ENCODE measurements at places on chromosomes 11 and 22.

DNA sequence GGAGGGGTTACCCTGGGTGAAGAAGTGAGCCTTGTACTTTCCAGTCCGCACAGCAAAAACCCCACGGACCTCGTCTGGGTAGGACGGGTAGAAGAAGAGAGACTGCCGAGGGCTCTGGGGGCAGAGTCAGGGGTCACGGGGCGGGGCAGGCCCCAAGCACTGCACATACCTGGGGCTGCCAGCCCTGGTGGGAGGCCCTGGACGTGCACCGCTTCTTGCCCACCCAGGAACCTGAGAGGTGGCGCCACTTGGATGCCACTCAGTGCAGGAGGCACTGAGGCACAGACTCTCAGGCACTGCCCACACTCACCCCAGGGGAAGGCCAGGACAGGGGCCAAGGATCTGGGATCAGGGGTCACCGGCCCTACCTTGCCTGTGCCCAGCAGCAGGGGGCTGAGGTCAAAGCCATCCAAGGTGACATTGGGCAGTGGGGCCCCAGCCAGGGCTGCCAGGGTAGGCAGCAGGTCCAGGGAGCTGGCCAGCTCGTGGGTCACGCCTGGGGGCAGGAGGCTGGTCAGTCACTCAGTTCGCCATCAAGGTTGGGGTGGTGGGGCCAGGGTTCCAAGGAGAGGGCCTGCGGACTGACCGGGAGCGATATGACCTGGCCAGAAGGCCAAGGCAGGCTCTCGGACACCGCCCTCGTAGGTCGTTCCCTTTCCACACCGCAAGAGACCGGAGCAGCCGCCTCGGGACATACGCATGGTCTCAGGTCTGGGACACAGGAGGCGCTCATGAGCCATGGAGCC lies 2.2 kb downstream of the ARSA start:
- DNase-seq, result no peak

- no peak for DNase-seq
These were observed 30.6 kb downstream of the ARVCF start for GRCh38 chr22:19986011-19986409.

DNA sequence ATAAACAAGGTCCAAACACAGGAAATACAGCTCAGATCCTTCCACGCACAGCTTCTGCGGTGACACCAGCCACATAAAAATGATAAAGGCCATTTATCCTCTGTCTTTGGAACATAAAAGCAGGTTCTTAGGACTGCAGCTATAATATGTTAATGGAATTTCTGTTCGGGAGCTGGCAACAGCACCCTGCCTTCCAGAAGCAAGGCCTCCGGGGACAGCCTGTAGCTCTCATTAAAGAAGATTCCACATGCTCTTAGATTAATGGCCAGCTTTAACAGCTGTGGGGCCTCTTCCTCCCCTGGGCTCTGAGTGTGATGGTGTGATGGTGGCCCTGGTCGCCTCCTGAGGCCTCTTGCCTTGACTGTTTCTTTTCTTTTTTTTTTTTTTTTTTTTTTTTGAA lies 137.3 kb downstream of the CACNA1I start:
- DNase-seq, result no peak

- no peak for DNase-seq
These were observed 1.8 kb downstream of the BET1L start for GRCh38 chr11:205221-206001.

- no peak for DNase-seq
These were observed 23.7 kb upstream of the CBX7 start for GRCh38 chr22:39176143-39176713.

DNA sequence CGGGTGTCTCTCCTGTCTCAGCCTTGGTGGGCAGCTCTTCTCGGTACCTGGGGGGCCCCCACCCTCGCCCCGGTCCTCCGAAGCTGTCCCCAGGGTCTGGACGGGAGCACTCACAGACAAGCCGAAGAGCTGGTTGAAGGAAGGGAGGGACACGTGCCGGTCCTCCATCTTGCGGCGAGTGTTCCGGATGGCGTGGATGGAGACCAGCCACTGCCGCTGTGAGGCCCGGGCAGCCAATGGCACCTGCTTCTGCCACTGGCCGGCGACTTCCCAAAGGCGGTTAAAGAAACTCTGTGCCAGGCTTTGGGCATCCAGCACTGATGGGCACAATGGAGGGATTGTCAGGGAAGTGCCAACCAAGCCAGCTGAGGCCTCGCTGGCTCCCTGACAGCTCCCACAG lies 18.7 kb downstream of the PPM1F start:
- DNase-seq, result no peak

DNA sequence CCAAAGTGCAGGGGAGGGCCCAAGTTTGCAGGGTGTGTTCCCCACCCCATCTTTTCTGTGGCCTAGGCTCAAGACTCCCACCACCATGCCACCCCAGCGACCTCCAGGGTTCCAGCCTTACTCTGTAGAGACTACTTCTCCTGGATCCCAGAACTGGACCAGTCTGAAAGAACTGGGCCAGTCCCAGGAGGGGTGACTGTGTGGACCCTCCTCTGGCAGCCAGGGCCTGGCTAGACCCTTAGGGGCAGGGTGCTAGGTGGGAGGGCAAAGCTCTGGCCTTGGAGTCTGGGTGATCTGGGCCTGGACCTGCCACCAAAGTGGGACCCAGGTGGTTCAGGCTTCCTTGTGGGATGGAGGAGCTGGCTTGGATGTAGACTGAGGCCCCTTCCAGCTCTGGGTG lies 41.8 kb upstream of the ACCSL start:
- DNase-seq, result no peak

- no peak for DNase-seq
These were observed 629 bp downstream of the ATP5MG start for GRCh38 chr11:118401880-118402590.

- no peak for DNase-seq
These were observed 81.6 kb downstream of the GALNT18 start for GRCh38 chr11:11540157-11540556.

DNA sequence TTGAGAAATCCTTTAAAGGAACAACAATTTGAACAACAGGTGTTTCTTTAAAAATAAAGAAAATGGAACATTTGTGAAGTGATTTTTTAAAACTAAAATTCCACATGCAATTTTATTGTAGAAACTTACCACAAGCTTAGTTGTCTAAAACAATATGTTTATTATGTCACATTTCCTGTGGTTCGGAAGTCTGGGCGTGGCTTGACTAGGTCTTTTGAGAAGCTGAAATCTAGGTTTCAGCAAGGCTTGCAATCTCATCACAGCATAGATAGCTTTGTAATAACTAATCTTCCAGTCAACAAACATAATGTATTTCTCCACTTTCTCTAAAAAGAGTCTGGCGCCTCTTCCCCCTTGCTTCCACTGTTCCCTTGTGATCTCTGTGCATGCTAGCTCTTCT lies 27.0 kb downstream of the MS4A6A start:
- no peak for DNase-seq

DNA sequence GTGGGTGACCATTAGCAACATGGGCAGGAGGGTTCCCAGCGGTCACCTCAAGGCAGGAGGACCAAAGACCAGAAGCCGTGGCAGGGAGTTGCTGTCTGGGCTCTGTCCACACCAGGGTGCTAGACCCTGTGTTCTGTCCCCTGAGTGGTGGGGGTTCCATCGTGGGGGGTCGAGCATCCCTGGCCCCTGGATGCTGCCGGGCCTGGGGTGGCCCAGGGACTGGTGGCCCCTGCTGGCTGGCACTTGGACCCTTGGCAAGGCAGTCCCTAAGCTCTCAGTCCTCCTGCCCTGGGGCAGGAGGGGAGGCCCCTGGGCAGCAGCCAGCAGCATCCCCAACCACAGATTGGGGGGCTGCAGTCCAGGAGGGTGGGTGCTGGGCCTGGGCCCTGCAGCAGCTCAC lies 13.4 kb upstream of the ARHGAP8 start:
- DNase-seq, result no peak

DNA sequence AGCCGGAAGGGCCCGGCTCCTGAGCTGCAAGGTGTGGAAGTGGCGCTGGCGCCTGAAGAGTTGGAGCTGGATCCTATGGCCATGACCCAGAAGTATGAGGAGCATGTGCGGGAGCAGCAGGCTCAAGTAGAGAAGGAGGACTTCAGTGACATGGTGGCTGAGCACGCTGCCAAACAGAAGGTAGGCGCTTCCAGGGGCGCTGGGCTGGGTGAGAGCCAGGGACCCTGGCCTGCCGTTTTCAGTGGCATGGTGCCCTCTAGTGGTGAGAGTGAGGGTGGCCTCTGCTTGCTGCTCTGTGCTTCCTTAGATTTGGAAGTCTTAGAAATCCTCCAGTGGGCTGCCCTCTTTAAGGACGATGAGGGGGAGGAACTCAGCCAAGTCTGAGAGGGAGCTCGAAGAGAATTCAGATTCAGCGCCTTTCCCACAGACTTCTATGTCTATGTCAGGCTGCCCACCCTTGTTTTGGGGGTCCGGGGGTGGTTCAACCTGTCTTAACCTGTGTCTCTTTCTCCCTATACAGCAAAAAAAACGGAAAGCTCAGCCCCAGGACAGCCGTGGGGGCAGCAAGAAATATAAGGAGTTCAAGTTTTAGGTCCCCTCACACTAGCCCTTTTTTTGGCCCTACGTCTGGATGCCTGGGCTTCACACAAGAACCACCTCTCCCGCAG lies 1.8 kb upstream of the PACS1 start:
- peak; percentile 3 for DNase-seq

GRCh38 chr11:2002042-2002776 lies 4.6 kb upstream of the H19 start:
- DNase-seq, result no peak

- no peak for DNase-seq
These were observed 69.1 kb downstream of the CTTN start for GRCh38 chr11:70467201-70468085.

- DNase-seq, result peak; percentile 11
These were observed 13.5 kb downstream of the PGA5 start for GRCh38 chr11:61254403-61255025.

GRCh38 chr11:62393061-62393611 lies 25.7 kb upstream of the SCGB1A1 start:
- DNase-seq, result no peak

DNA sequence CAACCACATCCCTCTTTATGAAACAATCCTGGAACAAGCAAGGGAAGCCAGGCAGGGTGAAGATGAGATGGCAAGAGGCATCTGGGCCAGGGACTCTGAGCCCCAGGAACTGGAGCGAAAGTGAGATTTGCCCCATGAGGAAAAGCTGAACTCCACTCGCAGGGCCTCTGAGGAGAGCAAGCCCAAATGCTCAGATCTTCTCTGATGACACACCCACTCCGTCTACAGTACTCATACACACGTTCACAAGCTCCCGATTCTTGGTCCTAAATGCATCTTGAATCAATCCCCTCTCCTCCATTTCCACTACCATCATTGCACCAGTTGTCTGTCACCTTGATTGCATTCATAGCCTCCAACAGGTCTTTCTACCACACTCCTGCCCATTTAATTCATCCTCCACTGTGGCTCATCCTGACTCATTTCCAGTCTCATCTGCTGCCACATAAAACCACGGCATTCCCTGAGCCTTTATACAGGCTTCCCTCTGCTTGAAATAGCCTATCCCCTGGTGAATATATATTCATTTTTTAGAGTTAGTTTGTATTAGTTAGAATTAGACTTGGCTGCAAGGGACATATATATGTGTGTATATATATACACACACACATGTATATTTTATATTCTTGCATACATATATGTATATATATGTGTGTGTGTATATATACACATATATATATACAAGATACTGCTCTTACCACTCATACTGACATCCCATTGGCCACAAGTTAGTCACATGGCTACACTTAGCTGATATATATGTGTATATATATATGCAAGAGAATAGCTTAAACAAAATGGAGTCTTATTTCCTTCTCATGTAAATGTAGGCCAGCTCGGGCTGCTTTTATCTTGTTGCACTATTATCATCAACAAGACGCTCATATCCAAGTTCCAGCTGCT lies 1.4 kb upstream of the APOA5 start:
- DNase-seq, result no peak

DNA sequence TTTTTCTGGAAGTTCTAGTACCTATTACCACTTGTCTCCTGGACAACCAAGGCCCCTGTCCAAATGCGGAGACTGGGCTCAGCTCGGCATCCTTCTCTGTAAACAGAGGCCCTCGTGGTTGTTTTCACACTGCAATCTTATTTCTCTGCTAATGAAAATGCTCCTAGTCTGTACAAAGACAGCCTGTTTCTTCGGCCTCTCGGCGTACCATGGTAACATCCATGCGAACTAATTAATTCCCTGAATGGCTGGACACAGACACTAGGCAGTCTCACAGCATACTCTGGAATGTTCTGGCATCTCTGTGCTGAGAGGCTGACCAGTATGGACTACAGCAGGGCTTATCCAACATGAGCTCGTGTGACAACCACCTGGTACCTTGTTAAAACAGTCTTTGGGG lies 5.7 kb downstream of the POLR3H start:
- no peak for DNase-seq

- DNase-seq, result no peak
These were observed 235.4 kb upstream of the SESN3 start for GRCh38 chr11:95466416-95466815.

GRCh38 chr11:68189082-68189481 lies 24.0 kb downstream of the KMT5B start:
- no peak for DNase-seq

DNA sequence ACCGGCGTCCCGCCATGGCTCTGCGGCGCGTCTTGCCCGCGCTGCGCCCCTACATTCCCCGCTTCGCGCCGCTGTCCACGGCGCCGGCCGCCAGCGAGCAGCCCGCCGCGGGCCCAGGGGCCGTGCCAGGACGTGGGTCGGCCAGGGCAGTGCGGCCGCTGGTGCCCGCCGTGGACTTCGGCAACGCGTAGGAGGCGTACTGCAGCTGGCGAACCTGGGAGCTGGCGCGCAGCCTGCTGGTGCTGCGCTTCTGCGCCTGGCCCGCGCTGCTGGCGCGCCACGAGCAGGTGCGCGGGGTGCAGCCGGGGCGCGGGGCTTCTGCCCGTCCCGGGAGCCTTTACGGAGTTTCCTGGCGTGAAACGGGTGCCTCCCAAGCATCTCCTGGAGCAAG lies 20.1 kb downstream of the DGCR6L start:
- no peak for DNase-seq

- no peak for DNase-seq
These were observed 40.2 kb downstream of the MICAL3 start for GRCh38 chr22:17984114-17984513.

- no peak for DNase-seq
These were observed 1.7 kb downstream of the SAMM50 start for GRCh38 chr22:43956805-43957463.

DNA sequence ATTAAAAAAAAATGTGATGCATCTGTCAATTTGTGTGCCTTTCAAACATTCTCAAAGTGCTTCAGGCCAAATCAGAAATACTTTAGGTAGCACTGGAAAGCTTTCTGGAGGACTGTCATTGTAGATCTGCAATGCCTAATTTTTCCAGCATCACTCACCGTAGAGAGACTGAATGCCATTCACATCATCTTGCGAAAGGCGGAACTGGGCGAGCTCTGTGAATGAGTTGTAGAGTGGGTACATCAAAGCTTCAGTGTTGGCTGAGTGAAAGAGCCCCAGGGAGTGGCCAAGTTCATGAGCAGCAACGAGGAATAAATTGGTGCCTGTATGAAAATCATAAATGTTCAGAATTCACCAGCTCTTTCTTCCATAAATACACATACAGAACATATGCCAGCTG lies 4.0 kb downstream of the MMP10 start:
- DNase-seq, result no peak

DNA sequence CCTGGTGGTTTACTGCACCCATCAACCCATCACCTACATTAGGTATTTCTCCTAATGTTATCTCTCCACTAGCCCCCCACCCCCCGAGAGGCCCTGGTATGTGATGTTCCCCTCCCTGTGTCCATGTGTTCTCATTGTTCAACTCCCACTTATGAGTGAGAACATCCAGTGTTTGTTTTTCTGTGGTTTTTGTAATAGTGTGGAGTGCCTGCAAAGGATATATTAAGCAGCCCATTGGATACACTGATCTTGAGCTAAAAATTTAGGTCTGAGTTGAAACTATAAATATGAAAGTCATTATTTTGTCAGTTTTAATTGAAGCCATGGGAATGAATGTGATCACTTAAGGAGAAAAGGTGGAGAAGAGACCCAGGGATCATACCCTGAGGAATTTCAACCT lies 23.0 kb downstream of the MRPL48 start:
- no peak for DNase-seq
